Progenitor cell of endocrine pancreas (in vitro differentiated cells): ENCODE measurements at places on chromosomes 6 and 20. TPM values are rescaled to one million over a fixed set of nuclear protein-coding genes. Genes with fewer than 3 reads are reported as not detected.
A peak's percentile ranks its signal among the peaks of the same experiment; 100 is the strongest.

GRCh38 chr6:28657769-28658465 is 132.2 kb downstream of the GPX5 start:
- DNase-seq: peak; percentile 45

- DNase-seq: no peak
These were observed 41.9 kb upstream of the CTNNBL1 start for GRCh38 chr20:37651932-37652331.

- no peak for DNase-seq
These were observed 61.1 kb upstream of the ZFP64 start for GRCh38 chr20:52252664-52253063.

DNA sequence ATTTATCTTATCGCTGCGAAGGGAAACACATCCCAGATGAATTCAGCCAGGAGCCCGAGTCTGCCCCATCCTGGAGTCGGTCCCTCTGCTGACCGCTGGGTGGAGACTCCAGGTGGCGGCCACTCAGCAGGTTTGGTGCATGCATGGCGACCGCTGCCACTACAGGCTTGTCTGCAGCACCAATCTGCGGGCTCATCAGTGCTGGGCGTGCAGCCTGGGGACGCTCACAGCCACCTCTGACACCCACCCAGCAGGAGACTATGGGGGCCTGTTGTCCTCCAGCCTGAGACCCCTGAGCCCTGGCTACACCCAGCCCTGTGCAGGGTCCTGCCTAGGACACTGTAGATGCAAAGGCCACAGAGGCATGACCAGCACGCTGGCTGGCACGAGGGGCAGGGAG is 40.5 kb upstream of the GATA5 start:
- DNase-seq: no peak

GRCh38 chr6:31568537-31568961 is 3.5 kb upstream of the LTA start:
- no peak for DNase-seq

- no peak for DNase-seq
These were observed 40.5 kb downstream of the BEND6 start for GRCh38 chr6:56995347-56995902.

DNA sequence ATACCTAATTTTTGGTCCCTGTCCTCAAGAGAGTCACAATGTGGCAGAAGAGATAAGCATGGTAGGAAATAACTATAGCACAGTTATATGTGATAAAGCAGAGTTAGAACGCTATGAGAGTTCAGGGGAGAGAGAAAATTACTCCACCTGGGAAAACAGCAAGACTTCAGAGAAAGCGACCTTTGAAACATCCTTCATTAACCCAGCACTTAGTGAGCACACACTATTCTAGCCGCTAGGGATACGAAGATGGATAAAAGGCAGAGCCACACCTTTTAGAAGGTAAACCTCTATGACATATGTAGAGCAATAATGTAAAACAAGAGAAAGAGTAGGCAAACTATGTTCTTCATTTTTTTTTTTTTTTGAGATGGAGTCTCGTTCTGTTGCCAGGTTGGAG is 264.3 kb downstream of the PTPRK start:
- DNase-seq: no peak

- DNase-seq: no peak
These were observed 340.3 kb downstream of the EPHA7 start for GRCh38 chr6:93079061-93079460.

OPRL1 gene
- 1.5 TPM in 2 replicates for total RNA-seq
